GM04503 (cell line): ENCODE measurements at places on chromosomes 11 and 22.

GRCh38 chr11:111938687-111939160 lies 1.6 kb downstream of the DIXDC1 start:
- no peak for DNase-seq

DNA sequence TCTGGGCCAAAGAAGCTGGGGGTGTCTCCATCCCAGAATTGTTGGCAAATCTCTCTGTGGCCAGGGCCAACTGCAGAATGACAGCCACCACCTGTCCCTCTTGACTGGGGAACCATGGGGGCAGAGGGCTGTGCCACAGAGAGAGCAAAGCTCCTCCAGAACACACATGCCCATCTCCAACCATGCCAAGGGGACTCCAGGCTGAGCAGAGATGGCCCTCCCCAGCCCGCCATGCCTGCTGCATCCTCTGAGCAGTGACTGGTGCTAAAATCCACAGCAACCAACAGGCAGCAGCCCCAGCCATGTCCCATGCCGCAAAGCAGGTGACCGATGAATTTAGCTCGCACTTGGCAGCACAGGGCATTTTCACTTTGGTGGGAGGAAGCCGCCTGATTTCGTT lies 45.0 kb downstream of the LARGE1 start:
- DNase-seq, result no peak

GRCh38 chr11:91653079-91653754 lies 571.4 kb upstream of the FAT3 start:
- DNase-seq, result no peak

DNA sequence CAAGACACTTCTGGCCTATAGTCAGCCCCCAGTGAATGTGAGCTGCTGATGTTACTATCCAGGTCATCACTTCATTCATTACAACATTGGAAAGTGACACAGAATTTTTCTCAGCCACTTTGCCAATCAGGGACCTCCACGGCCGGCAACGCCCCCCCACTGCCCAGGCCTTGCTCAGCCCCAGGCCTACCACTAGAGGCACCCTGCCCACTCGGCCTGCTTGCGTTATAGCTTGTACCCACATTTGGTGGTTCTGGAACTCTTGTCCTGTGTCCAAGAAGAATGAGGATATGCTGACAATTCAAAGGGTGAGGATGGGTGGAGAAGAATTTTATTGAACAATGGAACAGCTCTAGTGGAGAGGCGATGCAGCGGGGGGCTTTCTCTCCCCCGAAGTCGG lies 96.2 kb downstream of the TSPAN18 start:
- DNase-seq, result no peak

DNA sequence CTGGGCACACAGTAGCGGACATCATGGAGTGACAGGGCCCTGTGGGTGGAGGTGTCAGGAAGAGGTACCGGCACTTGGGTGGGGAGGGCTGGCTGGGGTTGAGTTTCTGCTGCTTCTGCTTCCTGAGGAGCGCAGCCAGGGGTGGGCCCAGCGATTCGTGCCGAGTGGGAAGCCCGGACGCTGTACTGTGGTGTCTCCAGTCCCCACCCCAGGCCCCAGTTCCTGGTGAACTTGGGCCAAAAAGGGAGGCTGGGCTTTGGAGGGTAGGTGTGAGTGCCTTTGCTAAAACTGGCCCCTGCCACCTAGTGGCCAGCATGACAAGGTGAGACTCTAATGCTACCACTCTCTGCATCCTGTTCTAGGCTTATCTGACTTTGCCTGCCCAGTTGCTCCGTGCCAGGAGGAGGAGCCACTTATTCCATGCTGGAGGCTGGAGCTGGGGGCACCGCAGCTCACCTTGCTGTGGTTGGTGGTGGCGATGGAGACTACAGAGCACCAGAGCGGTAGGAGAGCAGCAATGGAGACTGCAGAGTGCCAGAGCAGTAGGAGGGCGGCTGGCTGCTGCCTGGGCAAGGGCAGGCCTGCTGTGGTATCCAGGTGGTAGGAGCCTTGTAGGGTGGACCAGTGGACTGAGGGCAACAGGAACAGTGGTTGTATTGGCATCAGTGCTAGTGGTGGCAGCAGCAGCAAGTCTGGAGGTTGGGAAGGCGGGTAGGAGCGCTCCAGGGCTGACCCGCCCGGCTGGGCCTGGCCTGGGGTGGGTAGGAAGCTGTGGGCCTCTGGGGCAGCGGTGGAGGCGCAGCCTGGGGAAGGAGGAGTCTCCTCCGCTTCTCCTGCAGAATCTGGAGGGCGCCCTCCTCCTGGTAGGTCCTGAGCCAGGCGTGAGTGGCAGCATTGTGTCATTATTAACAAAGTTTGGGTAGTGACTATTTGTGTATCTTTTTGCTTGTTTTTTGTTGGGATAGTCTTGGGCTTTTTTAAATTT lies 2.2 kb upstream of the RFPL2 start:
- no peak for DNase-seq

GRCh38 chr22:36360871-36361383 lies 26.8 kb downstream of the MYH9 start:
- no peak for DNase-seq

DNA sequence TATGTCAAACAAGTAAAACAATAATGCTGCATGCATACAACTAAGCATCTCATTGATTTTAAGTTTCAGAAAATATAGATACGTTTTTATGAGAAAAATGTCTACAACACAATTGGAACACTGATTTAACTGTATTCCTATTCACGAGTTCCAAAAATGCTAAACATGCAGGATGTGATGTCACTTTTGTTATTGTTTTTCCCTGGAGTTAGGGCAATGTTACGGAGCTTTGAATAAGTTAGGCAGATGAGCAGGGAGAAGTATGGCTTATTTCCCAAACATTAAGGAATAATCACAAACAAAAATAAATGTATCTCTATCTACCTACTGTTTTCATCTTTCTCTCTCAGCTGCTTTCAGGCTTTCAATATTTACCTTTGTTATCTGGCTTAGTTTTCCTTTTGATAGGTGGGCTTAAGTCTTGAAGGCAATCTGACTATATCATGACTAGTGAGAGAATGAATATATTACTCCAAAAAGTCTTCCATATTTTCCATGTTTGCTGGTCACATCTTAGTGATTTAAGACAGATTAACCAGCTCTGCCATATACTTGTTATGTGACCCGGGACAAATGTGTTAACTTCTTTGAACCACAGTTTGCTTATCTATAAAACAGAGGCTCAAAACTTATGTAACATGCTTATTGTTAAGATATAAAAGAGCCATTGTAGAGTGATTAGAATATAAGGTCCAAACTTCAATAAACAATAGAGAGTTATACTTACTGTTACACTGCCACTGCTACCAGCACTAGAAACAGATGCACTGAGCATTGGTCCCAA lies 854.4 kb upstream of the CCDC90B start:
- DNase-seq, result no peak

DNA sequence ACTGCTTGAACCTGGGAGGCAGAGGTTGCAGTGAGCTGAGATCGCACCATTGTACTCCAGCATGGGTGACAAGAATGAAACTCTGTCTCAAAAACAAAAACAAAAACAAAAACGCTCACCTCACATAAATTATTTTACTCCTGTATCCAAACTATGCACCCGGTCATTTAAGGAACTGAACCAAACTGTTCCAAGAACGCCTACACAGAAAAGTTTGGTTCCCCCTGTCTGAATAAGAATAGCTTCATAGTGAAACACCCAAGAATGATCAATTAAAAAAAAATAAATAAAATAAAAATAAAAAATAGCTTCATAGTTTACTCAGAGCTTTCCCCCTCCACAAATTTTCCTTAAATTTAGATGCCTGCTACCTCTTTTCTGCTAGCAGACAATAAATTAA lies 13.7 kb downstream of the NUP98 start:
- DNase-seq, result no peak

- no peak for DNase-seq
These were observed 259.7 kb downstream of the KIRREL3 start for GRCh38 chr11:126740846-126741245.

GRCh38 chr11:119403021-119403420 lies 20.0 kb downstream of the THY1 start:
- DNase-seq, result no peak

GRCh38 chr11:119237515-119237914 lies 31.4 kb downstream of the CBL start:
- no peak for DNase-seq

DNA sequence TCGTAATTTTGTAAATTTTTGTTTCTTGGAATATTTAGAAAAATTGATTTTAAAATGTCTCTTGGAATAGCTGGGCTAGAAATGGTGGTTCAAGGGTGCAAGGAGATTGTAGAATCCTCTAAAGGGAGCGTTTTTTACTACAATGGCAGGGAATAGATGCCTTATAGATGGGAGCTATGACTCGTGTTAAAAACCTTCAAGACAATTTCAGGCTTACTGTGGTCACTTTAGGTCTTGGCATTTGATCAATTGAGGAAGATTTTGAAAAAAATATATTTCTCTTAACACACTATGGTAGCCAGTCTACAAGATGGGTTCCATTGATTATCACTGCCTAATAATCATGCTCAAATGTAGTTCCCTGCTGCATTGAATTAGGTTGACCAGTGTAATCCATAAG lies 25.0 kb downstream of the METTL15 start:
- DNase-seq, result no peak

DNA sequence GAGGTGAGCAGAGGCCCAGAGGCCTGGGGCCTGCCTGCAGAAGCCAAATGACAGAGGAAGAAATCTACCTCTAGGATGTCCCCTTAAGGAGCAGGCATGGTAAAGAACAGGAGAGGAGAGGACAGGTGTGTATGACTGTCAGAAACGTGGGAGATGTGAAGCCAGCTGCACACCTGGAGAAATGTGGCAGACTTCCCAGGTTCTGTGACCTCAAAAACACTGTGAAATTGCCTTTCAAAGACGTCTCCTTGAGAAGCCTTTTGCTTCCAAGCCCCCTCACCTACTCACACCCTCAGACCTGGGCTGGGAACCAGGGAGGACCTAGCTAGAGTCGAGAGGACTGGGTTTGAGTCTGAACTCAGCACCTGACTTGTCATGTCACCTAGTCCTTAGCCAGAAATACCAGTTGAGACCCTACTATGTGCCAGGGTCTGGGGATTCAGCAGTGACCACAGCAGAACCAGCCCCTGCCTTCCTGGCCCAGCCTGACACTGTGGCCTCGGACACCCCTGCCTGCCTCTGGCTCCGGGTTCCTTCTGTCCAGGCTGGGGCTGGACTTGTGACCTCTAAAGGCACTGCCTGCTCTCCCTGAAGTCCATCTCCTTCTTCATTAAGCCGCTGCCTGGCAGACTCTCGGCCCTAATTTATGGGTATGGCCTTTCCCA lies 5.6 kb downstream of the TPBGL start:
- no peak for DNase-seq

GRCh38 chr22:21861851-21862250 lies 5.6 kb downstream of the MAPK1 start:
- no peak for DNase-seq

DNA sequence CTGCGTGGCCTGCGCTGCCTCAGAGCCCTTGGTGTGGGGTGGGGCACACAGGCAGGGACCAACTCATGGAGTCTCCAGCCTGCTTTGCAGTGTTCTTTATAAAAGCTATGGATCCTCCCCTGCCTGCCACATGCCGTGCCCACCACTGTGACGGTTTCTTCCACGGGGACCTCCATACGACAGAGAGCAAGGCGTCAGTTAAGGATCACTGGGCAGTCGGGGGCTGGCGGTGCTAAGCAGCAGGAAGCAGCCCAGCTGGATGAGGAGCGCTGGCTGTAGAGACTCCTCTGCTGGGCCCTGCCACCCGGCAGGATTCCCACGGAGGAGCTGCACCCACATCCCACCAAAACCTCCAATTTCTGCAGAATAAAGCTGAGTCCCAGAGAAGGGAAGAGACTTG lies 23.1 kb upstream of the EFCAB6 start:
- DNase-seq, result no peak

GRCh38 chr11:132300283-132300682 lies 929.9 kb downstream of the NTM start:
- no peak for DNase-seq

- no peak for DNase-seq
These were observed 17.8 kb upstream of the GRIA4 start for GRCh38 chr11:105592035-105592434.

GRCh38 chr11:115581871-115582639 lies 77.8 kb upstream of the CADM1 start:
- DNase-seq, result no peak

GRCh38 chr22:17692841-17693240 lies 54.3 kb downstream of the BCL2L13 start:
- DNase-seq, result no peak

DNA sequence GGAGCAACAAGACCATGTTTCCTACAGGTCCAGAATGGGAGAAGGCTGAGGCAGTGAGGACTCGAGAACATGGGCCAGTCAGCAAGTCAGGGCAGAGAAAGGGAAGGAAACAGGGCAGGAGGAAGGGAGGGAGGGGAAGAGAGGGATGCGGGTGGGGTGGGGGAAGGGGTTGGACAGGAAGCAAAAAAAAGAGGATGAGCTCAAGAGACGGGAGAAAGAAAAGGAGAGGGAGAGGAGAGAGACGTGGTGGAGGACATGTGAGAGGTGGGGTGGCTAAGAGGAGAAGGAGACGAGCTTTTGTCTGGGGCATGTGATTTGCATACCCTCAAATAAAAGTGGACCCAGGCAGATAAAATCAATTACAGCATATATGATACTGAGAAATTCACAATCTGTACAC lies 389.5 kb upstream of the B3GAT1 start:
- no peak for DNase-seq

DNA sequence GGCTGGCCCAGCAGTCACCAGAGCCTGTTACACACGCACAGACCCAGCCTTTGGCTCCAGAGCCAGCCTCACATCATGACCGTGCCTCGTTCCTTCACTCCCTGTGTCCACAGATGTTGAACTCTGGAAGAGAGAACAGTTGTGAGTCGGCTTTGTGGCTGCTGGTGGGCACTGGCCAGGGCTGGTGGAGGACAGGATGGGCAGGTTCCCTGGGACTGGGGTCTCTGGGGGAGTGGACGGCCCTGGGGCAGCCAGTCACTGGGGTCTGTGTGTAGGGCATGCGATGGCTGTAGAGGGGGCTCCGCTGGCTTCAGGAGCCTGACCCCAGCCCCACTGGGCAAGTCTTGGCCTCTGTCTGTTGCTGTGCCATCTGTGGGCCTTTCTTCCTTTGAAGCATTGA lies 1070.1 kb downstream of the BRD1 start:
- DNase-seq, result no peak

- DNase-seq, result no peak
These were observed 25.5 kb upstream of the TSPAN18 start for GRCh38 chr11:44701276-44701675.
